ENCODE measurements at places on chromosomes 3 and 15.

DNA sequence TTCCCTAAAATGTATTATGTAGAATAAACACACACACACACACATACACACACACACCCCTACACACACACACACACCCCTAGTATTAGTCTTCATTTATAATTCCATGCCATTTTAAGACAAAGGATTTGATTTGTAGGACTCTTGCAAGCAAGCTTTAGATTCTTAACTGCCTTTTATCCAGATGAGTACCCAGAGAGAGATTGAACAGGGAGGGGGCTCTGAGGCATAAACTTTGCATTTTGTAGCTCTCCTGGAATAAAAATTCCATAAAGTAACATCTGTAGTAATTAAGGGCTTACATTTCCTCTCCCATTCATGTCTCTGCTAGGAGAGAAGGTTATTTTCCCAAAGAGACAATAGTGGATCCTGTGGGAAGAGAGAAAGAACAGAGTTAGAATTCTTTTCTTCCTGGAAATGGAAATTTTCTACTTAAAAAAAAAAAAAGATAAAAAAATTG lies 479.4 kb downstream of the RBMS3 start:
- DNase-seq: no peak

DNA sequence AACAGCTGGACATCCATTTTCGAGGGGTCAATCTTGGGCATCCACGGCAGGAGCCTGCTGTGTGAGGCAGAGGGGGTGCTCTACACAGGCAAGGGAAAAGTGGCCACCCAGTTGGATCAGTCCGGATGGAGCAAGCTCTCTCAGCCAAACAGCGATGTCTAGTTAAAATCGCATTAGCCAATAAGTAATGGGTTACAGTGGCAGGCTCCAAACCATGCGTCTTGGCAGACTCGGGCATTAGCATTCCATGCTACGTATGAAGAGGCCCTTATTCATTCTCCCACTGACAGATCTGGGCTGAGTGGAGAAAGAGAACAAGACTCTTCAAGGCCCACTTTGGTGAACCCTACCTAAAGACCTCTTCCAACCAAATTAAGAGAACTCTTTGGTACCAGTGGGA lies 49.3 kb downstream of the CCNB2 start:
- DNase-seq: no peak

- no peak for DNase-seq
Observed at GRCh38 chr3:197456261-197457091, 99.3 kb downstream of the BDH1 start.

DNA sequence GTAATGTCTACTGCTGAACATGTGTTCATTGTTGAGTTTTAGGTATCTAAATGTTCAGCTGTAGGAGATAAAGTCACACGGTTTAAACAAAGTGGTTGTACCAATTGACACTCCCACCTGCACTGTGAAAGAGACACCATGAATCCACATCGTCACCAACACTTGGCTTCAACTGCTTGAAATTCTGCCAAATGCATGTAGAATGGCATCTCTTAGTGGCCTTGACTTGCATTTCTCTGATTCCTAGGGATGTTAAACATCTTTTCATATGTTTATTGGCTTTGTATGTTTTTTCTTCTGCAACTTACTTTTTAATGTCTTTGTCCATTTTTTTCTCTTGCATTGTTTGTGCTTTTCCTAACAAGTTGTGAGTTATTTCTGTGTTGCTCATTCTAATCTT lies 43.4 kb downstream of the RPLP1 start:
- DNase-seq: no peak

- DNase-seq: no peak
Observed at GRCh38 chr3:138081371-138082084, 33.9 kb downstream of the DZIP1L start.

- DNase-seq: no peak
Observed at GRCh38 chr3:107284612-107285011, 92.6 kb upstream of the CCDC54 start.

DNA sequence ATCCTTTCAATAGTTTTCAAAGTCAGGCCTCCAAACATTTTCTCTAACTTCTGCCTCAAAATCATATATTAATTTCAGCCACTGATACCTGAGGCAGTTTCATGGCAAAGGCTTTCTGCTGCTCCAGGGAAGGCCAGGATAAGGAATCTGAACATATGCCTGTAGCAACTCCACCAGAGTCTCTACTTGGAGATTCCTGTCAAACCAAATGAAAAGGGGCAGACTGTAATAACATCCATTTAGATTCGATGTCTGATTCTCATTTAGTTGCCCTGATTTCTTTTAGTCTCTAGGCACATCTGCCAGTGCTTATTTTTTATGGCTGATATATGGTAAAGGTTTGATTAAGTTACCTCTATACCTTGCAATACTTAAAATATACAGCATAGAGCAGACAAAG lies 109.6 kb upstream of the ZNF385D start:
- no peak for DNase-seq

DNA sequence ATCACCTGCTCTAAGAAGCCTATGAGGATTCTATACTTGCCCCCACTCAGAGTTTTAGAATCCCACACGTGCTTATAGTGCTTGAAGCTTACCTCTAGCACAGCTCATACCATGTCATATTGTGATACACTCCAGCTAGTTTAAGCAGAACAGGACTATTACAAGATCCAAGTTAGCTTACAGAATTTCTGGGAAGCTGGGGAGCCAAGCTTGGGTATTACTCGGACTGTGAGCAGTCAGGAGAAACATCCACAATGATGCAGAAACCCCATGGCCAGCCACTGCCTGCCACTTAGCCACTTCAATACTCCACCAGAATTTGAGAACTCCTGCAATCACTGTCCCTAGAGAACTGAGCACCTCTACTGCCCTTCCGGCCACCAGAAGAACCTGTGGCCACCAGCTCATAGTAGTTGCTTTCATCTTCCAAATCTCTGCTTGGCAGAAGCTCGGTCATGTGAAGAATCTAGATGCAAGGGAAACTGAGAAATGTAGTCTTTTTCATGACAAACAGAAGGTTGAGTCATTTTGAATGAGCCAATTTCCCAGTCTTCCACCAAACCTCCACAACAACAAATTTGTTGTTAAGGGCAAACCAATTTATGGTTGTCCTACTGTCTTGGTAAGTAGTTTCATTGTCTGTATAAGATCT lies 27.7 kb upstream of the SSR3 start:
- no peak for DNase-seq

DNA sequence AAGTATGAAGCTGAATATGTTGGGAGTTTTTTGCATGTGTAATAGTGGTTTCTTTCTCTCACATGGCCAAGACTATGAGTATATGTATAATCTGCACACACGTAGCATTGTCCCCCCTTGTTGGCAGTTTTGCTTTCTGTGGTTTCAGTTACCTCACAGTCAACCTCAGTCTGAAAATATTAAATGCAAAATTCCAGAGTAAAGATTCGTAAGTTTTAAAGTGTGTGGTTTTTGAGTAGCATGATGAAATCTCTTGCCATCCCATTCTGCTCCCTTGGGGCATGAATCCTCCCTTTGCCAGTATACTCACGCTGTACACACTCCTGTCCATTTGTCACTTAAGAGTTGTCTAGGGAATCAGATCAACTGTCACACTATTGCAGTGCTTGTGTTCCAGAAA lies 742.0 kb upstream of the CCDC54 start:
- no peak for DNase-seq

GRCh38 chr3:52393131-52393807 lies 51.6 kb downstream of the SEMA3G start:
- no peak for DNase-seq

- DNase-seq: no peak
Observed at GRCh38 chr3:150515210-150515609, 31.1 kb downstream of the SERP1 start.

DNA sequence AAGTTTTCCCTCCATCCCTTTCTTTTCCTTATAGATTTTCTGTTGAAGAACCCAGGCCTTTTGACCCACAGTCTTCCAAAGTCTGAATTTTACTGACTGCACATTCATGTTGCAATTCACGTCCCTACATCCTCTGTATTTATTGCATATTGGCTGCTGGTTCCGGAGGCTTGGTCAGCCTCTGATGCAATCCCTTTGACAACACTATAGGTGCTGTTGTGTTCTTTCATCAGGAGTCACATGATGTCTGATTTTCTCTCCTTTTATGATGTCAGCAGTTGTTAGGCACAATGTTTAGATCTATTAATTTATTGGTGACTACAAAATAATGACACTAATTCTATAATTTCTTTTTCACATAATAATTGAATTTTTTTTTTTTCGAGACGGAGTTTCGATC lies 8.7 kb downstream of the CYP1A1 start:
- no peak for DNase-seq

DNA sequence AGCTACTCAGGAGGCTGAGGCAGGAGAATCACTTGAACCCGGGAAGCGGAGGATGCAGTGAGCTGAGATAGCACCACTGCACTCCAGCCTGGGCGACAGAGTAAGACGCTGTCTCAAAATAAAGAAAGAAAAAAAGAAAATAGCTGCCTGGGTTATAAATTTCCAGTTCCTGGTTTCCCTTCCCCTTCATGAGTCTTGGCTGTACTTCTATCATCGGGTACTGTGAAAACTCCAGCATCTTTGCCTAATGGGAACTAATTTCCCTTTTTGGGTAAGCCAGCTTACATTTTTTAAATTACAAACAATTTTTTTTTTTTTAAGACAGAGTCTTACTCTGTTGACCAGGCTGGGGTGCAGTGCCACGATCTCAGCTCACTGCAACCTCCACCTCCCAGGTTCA lies 15.0 kb downstream of the DENND4A start:
- DNase-seq: no peak

GRCh38 chr3:172099495-172099808 lies 60.1 kb downstream of the FNDC3B start:
- DNase-seq: peak; percentile 81
